ENCODE measurements at places on chromosomes 5 and 9. TPM values are rescaled to one million over a fixed set of nuclear protein-coding genes. Genes with fewer than 3 reads are reported as not detected.
A peak's percentile ranks its signal among the peaks of the same experiment; 100 is the strongest.

KIF24 gene
- 6.2 TPM for total RNA-seq

PPP2R2B gene
- total RNA-seq: 0.19 TPM

FGFR4 gene
- total RNA-seq: 1.5 TPM

SLC25A48 gene
- total RNA-seq: not detected

FAM153A gene
- total RNA-seq: 27.0 TPM

MTX3 gene
- 15.6 TPM for total RNA-seq

C5orf58 gene
- not detected for total RNA-seq

PCDHB8 gene
- total RNA-seq: not detected

DNA sequence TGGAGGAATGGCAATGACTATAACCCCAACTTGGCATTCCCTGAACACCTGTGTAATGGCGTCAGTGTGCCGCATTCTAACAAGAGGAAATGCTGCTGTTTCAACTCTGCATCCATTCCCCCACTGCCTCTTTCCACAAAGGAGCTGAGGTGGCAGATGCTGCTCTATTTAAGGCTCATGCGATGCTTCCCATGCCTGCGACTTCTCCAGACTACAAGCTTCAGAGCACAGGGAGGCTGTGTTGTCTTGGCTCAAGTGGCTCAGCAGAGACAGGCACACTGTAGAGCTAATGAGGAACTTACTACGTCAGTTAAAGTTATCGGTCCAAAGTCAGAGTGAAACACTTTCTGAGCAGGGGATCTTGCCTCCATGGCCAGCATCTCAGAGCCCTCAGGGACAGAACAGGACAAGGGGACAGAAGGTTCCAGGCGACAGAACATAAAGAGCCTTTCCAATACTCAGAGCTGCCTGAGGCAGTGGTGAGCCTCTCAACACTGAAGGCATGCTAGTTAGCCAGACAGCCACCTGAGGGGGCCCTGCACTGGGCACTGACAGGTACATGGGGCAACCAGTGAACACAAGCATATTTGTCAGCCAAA lies 21.8 kb downstream of the TNIP1 start:
- no peak for DNase-seq

- no peak for DNase-seq
These were observed 597.3 kb downstream of the PRELID2 start for GRCh38 chr5:145237843-145238242.

GRCh38 chr5:138386290-138386689 lies 33.8 kb downstream of the KDM3B start:
- no peak for DNase-seq

GRCh38 chr5:159825551-159826051 lies 90.7 kb upstream of the ADRA1B start:
- DNase-seq: no peak

DNA sequence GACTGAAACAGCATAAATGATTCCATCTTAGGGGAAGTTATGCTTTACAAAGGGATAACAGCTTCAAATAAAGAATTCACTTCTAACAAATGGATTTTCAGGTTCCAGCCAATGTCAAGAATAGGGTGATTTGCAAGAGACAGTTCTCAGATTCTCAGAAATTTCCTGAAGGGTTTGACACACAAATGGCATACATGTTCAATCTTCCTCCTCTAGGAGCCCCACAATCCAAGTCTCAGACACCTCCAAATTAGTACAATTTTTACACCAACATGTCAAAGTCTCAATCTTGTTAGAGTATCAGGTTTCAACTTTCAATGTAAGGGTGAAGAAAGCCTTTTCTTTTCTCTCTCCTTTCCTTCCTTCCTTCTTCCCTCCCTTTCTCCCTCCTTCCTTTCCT lies 996.6 kb downstream of the TLE1 start:
- DNase-seq: no peak

DNA sequence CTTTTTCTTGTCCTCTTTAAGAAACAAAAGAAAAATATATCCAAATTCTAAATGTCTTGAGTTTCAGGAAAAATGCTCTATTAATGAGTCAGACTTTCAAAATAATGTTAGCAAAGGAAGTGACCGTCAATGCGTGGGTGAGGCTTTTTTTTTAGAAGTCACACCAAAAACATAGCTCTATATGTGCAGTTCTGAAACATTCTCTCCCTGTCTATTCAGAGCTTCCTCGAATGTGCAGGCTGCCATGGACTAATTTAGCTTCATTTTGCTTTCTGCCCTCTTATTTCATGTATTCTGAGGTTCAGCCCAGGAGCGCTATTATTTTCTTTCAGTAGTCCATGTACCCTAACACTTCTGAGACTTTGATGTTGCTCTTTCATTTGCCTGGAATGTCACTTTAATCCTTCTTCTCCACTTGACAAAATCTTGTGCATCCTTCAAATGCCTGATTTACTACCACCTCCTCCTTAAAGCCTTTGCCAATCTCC lies 72.5 kb upstream of the RASA1 start:
- peak; percentile 18 for DNase-seq

GRCh38 chr9:27353474-27354229 lies 56.7 kb upstream of the EQTN start:
- no peak for DNase-seq

DNA sequence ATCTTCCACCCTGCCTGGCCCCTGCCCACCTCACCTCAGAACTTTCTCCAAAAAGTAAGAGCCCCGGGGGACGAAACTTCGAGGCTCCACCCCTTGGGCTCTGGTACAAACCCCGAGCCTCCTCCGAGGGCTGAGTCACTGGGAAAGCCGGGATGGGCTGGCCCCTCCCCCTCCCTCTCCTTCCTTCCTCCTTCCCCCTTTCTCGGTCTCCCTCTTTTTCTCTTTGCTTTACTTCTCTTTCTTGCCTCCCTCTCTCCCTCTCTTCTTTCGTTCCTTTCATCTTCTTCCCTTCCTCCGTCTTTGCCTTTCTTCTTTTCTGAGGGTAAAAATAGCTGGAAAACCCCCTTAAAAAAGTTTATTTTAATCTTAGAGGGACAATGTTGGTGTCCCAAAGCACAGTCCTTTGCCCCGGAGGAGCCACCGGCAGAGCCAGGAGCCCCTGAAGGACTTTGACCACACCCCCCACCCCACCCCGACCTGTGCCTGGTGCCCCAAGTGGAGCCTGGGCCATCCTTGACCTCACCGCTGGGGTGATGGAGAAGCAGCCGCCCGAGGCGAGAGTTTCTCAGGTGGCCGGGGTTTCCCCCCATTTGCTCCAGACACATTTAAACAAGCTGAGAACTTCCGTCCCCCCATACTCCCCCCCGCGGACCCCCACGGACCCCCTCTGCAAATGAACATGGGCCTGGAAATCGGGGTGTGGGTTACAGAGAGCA lies 5.7 kb upstream of the NOTCH1 start:
- no peak for DNase-seq

DNA sequence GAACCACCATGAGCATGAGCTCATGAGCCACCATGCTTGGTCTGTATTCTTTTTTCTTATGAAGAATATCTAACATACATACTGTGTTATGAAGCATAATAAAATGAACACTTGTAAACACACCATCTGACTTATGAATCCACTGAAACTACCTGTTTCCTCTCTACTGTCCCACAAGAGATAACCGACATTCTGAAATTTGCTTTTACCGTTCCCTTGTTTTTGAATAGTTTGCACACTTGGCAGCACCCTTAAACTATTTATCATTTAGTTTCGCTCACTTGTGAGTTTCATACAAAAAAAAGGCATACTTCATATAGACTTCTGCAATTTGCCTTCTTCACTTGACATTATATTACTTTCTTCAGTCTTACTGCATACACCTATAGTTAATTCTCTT lies 8.9 kb downstream of the LARS1 start:
- no peak for DNase-seq

- no peak for DNase-seq
These were observed 107.2 kb upstream of the MAMDC2 start for GRCh38 chr9:69936427-69936826.

DNA sequence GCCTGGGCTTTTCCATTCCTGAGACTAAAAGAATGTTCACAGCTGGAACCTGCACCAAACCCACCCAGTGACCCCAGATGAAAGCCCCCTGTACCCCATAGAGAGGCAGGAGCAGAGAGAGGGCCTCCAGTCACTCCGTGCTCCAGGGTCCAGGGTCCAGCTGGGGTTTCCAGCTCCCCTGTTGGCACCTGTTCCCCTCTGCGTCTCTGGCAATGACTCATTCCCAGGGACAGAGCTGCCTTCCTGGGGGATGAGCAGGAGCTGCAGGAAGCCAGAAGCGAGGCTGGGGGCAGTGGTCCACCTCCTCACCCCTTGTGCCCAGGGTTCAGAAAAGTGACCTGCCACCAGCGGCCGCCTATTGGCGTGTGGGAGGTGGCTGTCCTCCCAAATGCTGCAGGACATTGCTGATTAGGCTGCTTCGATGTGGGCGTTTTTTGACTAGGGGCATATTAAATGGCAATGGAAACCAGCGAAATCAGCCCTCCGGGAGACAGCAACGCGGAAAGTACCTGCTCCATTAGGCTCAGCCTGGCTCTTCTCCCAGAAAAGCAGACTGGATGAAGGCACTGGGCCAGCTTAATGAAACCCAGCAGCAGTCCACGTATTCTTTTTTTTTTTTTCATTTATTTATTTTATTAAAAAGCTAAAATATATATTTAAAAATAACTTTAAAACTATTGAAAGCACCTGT lies 97.4 kb downstream of the DAP start:
- DNase-seq: no peak

DNA sequence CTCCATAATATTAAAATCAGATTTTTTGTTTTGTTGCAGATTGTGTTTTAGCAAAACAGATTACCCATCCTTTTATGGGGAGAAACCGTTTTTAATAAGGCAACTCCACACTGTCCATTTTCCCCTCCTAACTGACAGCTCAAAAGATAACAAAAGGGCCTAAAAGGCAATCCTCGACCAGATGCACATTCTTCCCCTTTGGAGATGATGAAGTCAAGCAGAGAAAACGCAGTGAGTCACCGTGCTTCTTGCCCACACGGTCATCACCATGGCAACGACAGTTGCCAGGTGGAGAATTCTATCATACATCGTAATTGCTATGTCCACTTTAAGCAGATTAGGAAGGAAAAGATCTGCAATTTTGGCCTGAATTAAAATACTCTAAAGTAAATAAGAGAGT lies 96.4 kb downstream of the DIRAS2 start:
- DNase-seq: no peak

- no peak for DNase-seq
These were observed 409.5 kb downstream of the PDE4D start for GRCh38 chr5:59483971-59484472.

- no peak for DNase-seq
These were observed 93.6 kb upstream of the TSLP start for GRCh38 chr5:110977915-110978314.

DNA sequence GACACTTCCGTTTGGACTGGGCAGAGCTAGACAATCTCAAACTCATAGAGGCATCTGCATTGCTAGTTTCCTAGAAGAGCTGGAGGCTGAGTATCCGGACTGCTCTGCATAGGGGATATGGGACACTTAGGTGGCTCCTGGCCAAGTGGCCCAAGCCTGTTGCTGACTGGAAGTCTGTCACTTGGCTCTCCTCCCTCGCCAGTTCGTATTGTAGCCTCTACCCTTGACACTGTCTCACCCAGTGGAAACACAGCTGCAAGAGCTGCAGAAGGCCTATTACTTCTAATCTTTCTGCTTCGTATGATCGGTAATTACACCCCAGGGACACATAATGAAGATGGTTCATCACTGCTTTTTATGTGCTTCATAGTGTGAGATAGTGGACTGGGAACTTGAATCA lies 34.7 kb downstream of the ITGA1 start:
- DNase-seq: no peak

DNA sequence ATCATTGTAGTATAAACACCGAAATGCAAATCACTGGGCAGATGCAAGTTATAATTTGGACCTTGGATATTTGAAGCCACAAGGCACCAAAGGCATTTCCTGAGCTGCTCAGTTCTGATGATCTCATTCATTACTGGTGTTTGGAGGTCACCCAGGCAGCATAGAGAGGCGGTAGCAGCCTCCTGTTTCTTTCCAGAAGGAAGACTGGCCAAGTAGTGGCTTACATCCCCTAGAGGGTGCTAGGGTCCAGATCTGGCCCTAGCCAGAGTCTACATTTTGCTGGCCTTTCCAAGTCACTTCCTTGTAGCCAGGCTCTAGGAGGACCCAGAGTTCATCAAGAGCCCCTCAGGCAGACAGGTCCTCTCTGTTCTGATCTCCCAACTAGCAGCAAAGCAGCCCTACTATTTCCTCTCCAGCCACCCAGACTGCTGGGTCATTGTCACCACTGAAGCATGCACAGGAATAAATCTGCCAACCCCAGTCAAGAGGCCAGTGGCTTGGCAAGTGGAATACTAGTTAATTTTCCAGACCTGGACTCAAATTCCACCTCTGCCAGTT lies 33.4 kb upstream of the TTC1 start:
- DNase-seq: no peak

DNA sequence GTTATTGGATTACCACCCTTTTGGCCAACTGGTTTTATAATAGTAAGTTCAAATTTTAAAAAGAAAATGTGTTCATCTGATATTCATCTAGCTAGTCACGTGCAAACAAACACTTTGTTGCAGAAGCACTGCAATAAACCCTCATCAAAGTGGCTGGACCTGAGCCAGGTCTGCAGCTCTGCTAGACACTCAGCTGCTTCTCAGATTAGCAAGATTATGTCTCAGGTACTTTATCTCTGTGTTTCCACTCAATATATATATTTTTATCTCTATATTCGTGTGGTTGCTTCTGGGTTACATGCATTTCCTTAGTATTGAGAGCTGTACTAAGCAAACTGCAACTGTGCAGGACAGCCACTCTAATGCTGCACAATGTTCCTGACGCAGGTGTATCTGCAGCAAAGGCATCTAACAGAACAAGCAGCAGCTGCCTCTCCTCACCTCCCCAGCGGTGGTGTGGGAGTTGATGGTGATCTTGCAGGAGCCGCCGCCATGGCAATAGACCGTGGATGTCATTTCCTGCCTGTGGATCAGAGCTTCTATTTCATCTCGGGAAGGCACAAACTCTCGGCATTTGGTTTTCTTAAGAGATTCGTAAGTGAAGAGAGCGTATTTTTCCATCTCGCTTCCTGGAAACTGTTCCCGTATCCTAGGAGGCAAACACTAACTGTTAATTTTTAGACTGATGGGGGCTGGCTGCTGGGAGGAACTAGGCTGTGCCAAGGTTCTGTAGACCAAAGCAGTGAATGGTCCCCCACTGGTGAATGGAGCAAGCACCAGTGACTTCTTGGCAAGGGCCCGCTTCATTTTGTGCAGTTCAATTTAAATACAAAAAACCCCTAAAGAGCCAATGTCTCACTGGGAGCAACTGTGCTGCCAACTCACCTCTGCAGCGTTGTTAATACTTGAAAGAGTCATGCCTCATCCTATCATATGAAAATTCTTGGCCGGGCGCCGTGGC lies 56.7 kb upstream of the RETREG1 start:
- DNase-seq: peak; percentile 13

GRCh38 chr5:163908253-163908652 lies 402.8 kb downstream of the MAT2B start:
- no peak for DNase-seq

GRCh38 chr5:95647886-95648860 lies 1.6 kb downstream of the RFESD start:
- no peak for DNase-seq

- DNase-seq: no peak
These were observed 17.9 kb upstream of the TNIP1 start for GRCh38 chr5:151098768-151099121.
